ENCODE measurements at places on chromosomes 11 and 22.

DNA sequence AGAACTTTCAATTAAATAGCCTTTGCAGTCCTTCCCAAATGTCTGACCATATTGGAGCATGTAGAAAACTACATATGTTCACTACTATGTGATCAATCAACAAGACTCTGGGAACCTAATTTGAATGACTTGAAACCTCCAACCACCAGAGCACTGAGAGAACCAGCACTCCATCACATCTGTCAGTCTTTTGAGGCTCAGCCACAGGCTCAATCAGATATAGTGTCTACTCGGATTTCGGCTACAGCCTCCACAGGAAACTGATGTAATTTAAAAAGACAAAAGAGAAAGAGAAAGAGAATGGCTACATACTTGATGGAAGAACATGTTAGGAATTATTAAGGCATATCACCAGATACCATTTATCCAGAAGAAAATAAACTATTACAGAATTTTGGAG, 859.0 kb downstream of the FAM181B start:
- no peak for DNase-seq

- DNase-seq = no peak
Measured at GRCh38 chr11:126160345-126161022, 51.0 kb downstream of the RPUSD4 start.

DNA sequence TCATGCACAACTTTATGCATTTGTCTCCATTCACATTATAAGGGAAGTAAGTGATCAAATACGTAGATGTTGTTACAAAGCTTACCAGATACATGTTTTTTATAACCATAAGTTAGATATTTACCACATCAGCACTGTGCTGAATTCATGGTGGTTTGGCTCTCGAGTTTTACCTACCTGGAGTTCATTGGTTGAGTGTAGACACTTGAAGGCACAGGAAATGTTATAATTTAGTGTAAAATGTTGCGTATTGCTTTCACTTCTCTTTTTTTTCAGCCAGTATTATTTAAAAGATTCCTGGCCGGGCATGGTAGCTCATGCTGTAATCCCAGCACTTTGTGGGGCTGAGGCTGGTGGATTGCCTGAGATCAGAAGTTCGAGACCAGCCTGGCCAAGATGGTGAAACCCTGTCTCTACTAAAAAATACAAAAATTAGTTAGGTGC, 53.1 kb upstream of the GRK2 start:
- DNase-seq = no peak

DNA sequence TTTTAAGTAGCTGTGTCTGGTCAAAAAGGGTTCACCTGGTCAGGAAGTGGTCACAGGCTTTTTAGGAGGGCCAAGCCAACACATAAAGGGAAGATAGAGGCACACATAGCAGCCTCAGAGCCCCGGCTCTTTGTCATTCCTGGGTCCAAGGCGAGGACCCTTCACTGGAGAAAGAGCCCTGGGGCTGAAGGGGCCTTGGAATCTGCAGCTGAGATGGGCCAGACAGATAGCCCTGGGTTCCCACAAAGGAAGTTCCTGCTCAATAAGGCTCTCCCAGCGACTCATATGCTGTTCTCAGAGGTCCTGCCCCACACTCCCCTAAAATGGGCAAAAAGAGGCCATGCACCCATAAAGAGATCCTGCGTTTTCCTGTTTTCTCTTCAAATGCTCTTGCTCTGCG, 77.7 kb downstream of the LINC01488 start:
- DNase-seq = no peak

DNA sequence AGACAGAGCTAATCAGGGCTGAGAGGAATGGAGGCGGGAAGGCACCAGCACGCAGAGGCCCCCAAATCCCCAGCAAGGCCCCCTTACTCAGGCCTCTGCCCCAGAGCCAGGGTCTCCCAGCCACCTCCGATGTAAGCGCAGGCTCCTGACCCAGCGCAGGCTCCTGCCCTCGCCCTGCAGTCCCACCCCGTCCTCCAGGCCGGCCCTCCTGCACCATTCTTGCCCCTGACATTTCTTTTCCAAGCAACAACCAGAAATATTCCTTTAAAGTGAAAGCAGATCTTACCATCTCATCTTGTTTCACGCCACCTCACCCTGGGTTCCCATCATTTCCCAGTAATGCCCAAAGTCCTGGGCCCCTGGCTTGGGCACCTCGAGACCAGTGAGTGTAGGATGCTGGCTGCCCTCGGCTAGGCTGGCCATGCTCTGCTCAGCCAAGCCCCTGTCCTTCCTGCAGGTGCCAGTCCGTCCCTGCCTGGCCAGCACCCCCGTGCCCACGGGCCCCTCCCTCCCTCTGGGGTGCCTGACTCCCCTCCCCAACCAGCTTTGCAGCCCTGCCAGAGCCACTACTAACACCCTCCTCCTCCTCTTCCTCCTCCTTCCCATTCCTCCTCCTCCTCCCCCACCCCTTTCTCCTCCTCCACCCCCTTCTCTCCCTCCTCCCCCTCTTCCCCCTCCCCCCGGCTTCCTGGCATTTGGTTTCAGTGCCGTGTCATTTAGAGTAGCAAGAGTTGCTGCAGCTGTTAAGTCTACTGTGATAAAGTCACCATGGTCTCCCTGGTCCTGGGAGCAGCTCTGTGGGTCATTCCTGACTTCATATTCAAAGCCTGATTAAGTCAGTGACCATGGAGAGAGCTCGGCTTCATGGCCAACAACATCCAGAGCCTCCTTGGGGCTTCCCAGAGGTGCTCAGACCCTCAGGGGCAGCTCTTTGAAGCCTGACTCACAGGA, 78.7 kb downstream of the PIWIL3 start:
- no peak for DNase-seq

DNA sequence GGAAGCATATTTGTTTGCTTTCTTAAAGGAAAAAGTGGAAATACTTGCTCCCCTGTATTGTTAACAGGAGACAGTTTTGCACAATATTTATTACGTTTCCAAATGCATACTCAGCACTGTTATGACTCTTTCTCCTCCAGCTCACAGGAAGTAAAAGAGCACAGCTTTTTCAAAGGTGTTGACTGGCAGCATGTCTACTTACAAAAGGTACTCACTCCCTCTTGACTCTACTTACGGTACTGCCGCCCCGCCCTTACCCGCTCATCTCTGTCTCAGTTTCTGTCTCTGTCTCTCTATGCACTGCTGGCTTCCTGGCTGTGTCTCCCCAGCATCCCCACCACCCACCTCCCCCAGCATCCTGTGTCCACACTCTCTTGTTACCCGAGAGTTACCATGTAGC, 32.2 kb upstream of the MYO18B start:
- DNase-seq = peak; percentile 52

DNA sequence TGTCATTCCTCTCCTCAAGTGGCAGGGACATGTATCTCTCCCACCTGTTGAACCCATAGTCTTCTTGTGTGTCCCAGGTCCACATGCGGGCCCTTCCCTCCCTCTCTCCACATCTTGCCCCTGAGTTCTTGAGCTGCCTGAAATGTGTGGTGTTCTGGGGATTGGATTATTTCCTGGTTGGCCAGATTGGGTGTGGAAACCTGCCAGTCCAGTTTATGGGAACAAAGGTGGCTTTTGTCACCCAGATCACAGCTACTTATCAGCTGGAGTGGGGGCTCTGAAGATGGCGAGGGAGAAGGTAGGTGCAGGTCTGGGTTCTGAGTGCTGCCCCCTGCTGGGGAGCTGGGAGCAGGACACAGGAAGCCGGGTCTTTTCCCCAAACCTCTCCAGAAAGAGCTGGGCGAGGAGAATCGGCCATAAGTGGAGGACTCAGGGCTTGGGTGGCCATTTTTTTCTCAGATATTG, 14.2 kb downstream of the DTX4 start:
- DNase-seq = no peak

DNA sequence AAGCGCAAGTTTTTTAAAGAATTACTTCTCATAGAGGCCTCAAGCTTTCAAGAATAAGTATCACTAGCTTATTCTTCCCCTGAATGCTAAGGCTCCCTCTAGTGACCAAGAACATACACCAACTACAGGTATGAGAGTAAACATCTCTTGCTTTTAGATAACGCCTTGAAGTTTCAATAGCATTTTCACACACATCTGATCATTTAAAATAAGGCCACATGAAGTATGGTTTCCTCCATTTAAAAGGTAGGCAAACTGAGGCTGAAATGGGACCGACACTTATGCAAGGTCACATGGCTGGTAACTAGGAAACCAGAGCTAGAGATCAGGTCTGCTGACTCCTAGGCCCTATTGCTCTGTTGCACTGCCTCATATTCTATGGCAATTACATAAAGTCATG, 66.5 kb downstream of the CCDC34 start:
- no peak for DNase-seq

DNA sequence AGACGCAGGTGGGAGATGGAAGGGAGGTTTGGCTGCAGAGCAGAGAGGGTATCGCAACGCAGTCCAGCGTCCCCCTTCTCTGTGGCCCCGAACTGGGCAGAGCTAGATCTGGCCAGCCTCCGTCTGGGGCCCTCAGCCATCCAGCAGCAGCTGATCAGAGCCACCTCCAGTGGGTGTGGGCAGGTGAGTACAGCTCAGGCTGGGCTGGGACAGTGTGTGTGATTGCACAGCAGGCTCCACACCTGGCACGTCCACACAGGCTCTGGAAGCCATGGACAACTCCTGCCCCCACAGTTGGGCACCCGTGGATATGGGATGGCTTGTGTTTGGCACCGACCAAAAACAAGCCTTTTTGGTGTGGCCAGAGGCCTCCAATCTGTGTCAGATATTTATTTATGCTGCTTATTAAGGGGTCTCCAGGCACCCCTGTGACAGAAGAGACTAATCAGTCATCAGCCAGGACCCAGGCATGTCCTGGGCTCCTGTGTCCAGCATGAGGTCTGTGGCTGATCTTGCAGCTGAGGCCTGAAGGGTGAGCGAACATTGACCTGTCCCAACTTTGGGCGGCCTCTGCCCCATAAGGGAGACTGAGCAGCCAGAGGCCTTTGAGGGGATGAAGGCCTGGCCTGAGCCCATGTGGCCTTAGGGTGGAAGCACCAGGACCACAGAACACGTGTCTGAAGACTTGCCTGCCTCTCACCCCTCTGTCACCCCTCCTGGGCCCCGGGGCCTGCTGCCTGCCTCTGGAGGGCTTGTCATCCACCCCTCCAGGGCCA, 18.6 kb downstream of the POLR3H start:
- no peak for DNase-seq

- no peak for DNase-seq
Measured at GRCh38 chr22:41177622-41178424, 27.3 kb upstream of the L3MBTL2 start.

All from activated naive CD4-positive, alpha-beta T cell treated with anti-CD3 and anti-CD28 coated beads, Interleukin-2, amount 50 U/mL, for 72 hours (primary cell).